Activated effector memory CD4-positive, alpha-beta T cell treated with Interleukin-2 at 50 U/mL for 16 hours (primary cell): ENCODE measurements at places on chromosomes 6 and 20.

DNA sequence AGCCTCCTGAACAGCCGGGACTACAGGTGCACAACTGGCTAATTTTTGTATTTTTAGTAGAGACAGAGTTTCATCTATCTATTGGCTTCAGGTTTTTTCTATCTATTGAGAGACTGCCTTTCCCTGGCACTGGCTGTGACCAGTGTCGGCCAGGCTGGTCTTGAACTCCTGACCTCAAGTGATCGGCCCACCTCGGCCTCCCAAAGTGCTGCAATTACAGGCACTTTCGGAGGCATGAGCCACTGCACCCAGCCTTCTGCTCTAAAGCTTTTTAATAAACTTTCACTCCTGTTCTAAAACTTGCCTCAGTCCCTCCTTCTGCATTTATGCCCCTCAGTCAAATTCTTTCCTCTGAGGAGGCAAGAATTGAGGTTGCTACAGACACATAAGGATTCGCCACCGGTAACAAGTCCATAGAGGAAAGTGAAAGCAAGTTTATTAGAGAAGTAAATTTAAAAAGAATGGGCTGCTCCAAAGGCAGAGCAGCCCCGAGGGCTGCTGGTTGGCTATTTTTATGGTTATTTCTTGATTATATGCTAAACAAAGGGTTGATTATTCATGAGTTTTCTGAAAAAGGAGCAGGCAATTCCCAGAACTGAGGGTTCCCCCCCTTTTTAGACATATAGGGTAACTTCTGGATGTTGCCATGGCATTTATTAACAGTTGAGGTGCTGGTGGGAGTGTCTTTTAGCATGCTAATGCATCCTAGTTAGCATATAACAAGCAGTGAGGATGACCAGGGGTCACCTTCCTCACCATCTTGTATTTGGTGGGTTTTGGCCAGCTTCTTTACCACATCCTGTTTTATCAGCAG, 44.8 kb upstream of the RNGTT start:
- no peak for DNase-seq

DNA sequence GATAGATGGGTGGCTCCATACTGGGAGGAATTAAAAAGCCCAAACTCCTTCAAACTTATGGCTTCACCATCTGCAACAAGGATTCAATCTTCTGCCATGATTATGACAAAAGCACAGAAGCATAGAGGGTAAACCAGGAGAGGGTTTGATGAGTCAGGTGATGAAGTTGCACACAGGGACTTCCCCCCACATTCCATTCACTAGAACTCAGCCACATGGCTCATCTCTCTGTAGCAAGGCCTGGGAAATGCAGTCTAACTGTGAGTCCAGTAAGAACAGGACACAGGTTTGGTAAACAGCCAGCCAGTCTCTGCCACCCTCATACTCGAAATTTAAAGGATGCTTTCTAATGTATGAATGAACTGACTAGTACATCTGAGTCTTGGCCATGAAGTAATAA, 142.9 kb downstream of the HIVEP2 start:
- DNase-seq, result no peak

DNA sequence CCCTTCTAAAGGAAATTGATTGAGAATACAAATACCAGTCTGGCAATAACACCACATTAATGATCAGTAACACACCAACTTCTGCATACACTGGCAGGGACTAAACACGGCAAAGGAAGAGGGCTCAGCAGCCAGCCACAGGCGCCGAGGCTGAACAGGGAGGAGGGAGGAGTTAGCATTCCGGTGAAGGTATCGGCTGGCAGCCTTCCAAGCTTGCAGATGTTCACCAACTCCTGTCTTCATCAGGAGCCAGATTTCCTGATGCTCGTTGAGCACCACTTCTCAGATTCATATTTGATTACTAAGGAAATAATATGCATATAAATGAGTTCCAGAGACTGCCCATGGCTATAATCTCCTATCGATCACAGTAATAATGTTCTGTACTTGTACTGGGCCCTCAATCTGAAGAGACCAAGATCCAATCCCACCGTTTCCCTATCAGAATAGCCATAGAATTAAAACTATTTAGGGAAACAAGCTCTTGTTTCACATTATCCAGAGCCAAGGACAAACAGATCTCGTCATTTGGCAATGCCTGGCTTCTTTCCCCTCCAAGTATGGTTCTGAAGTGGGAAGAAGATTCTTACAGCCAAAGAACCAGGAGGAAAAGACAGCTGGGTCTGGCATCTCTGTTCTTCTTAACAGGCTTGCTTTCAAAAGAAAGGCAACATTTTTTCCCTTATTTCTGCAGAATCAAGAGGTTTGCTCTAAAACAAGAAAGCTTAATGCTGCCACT, 42.2 kb downstream of the GFOD1 start:
- no peak for DNase-seq

GRCh38 chr6:11427723-11428245, 109.8 kb upstream of the TMEM170B start:
- DNase-seq, result no peak

- no peak for DNase-seq
These were observed 80.0 kb upstream of the PREP start for GRCh38 chr6:105482921-105483320.

- peak; percentile 43 for DNase-seq
These were observed 4.8 kb upstream of the TRIM40 start for GRCh38 chr6:30130887-30131862.

DNA sequence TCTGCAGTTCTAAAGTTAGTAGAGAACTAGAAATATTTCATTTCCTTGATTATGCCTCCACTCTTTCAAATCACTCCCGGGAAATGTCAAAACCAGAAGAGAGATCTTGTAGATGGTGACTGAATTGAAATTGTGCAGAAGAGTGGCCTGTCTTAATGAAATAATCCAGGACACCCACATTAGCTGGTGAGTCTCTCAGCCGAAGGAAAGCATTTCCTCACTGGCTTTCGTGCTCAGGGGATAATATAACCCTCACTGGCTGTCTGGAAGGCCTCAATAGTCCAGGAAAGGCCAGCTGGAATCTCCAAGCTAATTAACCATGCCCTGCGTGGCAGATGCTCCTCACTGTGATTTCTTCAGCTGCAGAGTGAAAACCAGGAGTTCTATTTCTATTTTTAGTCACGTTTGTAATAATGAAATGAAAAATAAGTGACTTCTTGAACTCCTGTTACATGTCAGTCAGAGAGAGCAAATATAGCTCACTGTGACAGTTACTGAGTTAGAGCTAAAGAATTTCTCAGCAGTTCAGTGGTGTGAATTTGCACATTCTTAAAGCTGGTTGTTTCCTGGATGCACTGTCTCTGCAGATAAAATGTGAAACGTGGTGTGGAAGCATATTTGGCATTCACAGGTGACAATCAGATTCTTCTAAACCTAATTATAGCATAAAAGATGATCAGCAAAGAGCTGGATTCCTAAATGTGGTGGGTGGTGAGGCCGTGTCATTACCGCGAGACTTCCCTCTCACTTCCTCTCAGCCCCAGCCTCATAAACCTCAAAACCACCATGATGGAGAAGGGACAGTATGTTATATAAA, 211.7 kb downstream of the LMBRD1 start:
- DNase-seq, result no peak

GRCh38 chr6:135268740-135269139, 87.6 kb downstream of the MYB start:
- no peak for DNase-seq

DNA sequence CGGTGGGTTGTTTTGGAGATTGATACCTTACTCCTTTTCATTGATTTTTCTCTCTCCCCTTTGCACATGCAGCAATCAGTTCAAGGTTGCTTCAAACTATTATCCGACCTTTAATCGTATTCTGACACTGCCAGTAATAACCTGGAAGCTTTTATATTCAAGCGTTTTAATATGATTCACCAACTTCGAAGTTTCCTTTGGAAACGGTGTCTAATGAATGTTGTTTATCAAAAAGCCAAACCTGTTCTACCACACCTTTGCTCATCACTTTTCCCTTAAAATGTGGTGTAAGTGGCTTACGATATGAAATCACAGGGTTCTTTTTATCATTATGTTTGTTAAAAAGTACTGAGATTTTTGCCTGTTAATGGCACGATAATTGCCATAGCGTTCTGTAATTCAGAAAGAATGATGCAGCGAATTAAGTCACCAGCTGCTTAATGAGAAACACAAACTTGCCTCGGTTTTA, 660 bp downstream of the STXBP5 start:
- DNase-seq, result no peak

GRCh38 chr20:574297-574942, 30.8 kb upstream of the CSNK2A1 start:
- DNase-seq, result no peak

- no peak for DNase-seq
These were observed 40.5 kb upstream of the PRIM2 start for GRCh38 chr6:57276946-57277345.

GRCh38 chr6:3766214-3766613, 14.7 kb upstream of the PXDC1 start:
- DNase-seq, result no peak

DNA sequence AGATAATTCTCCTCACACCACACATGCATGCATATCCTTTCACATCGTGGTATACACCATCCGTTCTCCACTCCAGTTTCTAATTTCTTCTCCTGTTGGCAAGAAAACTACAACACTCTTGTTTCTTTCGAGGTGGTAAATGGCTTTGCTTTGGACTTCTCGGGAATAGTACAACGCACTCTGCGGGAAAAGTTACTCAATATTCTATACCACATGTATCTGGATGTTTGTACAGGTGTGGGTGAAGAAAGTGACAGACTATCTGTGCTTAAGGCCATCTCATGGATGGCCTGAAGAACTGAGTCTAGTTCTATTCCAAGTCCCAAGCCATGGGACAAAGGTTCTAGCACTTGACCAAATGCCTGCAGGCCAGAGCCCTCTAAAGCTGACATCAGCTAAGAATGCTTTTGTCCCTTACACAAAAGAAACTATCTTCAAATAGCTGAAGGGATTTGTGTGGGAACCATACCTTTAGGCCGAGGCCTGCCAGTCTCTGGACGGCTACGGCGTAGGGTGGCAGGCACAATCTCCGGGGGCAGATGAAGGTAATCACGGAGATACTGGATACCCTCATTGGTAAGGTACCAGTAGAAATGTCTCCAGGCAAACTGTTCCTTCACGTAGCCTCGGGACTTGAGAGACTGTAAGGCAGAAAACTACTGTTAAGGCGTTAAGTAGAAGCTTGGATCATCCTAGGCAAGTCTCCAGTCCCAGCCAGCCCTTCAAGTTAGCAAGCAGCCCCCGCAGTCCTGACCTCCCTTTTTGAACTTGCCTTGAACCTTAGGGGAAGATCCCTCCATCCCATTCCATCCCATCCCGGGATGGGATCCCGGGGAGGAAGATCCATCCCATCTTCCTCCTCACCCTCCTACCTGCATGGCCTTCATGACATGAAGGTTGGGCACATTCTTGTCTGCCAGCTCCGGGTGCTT, 1.4 kb downstream of the RPS10 start:
- DNase-seq, result no peak

- DNase-seq, result no peak
These were observed 100.3 kb upstream of the MYL9 start for GRCh38 chr20:36441027-36441414.

- DNase-seq, result no peak
These were observed 6.3 kb downstream of the SOD2 start for GRCh38 chr6:159686703-159687102.

- peak; percentile 30 for DNase-seq
These were observed 31.9 kb downstream of the FOXO3 start for GRCh38 chr6:108592371-108593337.

- DNase-seq, result no peak
These were observed 571.5 kb upstream of the CDH4 start for GRCh38 chr20:60680554-60680953.

- no peak for DNase-seq
These were observed 58.2 kb downstream of the DNAH8 start for GRCh38 chr6:38773338-38773737.

- DNase-seq, result no peak
These were observed 3.3 kb upstream of the STK38 start for GRCh38 chr6:36550473-36551000.
